ENCODE measurements at places on chromosomes 12 and 14.

GRCh38 chr14:92943855-92944570 is 21.1 kb downstream of the CHGA start:
- no peak for DNase-seq

DNA sequence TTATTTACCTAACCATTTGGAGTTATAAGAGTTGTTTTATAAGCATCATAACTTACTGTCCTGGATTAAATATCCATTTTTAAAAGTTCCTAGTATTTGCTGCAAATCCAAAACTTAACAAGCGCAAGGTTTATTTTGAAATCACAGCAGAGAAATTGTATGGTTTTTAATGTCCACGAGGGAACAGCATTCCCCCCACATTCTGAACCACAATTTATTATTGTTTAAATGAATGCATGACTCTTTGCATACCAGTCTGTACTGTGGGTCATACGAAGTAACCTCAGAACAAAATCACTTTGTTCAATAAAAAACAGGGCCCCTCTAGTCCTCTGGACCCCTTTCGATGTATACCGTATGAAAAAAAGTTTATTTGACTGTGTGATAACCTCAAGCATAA is 75.9 kb downstream of the DACT1 start:
- no peak for DNase-seq

DNA sequence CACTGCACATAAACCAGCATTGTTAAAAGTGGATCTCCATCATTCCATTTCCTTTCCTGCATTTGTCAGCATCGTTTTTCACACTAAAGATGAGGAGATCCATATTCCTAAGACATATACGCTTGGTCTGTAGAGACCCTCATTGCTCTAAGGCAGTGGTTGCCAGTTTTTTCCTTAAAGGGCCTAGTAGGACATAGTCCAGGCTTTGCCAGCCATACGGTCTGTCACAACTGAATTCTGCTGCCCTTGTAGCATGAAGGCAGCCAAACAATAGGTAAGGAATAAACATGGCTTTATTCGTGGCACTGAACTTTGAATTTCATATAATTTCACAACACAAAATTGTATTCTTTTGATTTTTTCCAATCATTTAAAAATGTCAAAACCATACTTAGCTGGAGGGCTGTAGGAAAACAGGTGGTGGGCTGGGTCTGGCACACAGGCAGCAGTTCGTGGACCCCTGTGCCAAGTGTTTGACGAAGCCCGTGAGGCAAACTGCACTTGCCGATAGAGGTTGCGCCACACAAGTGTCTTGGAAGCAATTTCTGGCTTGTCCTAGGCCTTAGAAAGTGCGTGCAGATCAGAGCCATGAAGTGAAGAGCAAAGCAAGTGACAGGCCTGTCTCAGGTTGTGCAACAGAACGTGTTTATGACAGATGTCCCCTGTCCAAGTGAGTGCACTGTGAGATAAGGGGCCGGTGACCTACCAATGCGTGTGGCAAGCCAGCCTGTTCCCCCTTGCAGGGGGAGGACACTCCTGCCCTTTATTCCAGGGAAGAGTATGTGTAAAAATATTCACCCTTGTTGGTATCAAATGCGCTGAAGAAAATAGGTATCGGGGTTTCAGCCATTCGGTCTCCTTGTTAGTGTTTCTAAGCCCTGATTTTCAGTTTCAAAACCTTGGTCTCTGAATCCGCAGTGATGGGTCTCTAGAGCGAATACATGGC is 916 bp upstream of the CHPT1 start:
- DNase-seq: no peak

GRCh38 chr12:4645023-4645422 is 3.8 kb downstream of the AKAP3 start:
- DNase-seq: no peak

DNA sequence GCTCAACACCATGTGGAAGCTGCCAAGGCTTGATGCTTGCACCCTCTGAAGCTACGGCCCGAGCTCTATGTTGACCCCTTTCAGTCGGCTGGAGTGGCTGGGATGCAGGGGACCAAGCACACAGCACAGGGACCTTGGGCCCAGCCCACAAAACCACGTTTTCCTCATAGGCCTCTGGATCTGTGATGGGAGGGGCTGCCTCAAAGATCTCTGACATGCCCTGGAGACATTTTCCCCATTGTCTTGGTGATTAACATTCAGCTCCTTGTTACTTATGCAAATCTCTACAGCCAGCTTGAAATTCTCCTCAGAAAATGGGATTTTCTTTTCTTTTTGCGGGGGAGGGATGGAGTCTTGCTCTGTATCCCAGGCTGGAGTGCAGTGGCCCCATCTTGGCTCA is 46.3 kb downstream of the MON2 start:
- no peak for DNase-seq

DNA sequence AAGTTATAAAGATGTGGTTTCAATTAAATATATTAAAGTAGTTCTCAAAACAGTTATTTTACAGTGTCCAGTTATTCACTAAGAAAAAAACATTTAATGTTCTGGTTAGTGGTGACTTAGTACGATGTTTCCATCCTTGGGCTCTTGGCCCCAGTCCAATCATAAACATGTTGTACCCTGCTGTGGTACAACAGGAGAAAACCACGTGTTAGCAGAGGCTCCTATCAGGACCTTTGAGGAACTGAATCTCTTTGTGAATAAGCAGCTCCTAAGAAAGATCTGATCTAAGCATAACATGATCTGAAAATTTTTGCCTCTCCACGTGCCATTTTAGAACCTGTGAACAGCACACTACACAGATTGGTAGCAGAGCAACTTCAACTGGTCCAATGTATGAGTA is 234.0 kb downstream of the SYT1 start:
- no peak for DNase-seq

DNA sequence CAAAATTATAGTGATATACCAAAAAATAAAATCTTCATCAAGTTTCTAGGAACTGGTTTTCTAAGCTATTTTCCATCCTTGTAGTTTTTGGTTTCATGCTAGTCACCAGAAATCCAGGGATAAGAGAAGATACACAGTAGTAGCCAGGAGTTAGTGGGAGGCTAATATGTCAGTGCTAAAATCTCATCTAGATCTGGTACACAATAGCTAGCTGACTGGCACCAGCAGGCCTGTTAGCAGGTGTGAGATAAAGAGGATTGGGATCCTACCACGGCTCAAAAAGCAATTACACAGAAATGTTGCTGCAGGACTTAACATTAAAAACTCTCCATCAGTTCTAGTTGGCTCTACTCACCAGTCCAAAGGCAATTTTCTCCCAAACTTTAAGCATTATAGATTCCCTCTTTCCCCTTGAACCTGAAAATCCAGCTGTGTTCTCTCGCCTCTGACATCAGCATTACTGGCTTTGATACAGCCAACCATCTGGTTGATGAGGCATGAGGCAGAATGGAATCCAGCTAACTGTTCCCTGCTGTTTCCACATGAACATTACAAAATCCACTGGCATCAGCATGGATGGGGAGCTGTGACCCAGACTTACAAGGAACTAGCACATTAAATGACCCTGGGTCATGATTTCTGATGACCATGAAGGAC is 41.8 kb upstream of the CCDC196 start:
- no peak for DNase-seq

DNA sequence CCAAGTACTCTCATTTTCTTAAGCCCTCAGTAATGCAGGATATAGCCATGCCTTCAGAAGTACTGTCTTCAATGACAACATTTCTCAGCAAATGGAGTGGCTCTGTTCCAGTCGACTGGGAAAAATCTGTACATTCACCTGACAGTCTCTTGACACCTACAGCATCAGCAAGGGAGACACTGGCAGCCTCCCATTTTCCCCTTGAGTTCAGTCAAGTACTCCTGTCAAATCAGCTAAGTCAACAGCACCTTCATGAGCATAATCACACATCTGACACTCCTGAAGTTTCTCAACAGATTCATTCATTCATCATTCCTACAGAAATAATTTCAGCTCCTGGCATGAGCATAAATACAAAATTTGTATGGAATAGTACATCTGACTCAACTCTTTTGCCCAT is 46.1 kb downstream of the INTS13 start:
- no peak for DNase-seq

GRCh38 chr12:127550271-127550670 is 716.7 kb upstream of the TMEM132C start:
- no peak for DNase-seq

GRCh38 chr12:64273527-64274403 is 51.7 kb upstream of the KICS2 start:
- DNase-seq: no peak

DNA sequence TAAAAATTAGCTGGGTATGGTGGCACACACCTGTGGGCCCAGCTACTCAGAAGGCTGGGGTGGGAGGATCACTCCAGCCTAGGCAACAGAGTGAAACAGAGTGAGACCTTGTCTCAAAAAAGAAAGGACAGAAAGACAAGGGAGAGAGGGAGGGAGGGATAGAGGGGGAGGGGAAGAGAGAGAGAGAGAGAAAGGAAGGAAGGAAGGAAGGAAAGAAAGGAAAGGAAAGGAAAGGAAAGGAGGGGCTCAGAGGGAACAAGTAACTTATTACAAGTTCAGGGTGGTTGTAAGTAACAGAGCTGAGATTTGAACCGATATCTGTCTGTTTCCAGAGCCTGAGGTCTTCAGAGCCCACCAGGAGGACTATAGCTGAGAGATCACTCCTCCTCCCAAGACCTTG is 8.3 kb downstream of the IFFO1 start:
- DNase-seq: no peak

GRCh38 chr14:92475451-92476187 is 38.0 kb upstream of the RIN3 start:
- peak; percentile 19 for DNase-seq

DNA sequence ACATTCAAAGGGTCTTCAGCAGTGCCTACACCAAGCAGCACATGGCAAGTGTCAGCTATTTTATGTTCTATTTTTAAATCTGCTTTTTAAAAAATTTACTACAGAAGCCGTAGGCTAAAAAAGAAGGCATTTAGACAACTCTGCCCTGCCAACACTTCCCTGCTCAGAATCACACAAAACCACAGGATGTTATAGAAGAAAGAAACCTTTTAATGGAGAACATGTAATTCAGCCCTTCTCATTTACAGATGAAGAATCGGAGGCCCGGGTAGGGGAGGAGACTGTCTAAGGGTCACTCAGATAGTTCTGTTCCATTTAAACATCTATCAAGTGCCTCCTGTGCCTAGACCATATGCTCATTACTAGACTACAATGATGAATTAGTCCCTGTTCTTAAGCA is 171.8 kb upstream of the NTF3 start:
- no peak for DNase-seq

DNA sequence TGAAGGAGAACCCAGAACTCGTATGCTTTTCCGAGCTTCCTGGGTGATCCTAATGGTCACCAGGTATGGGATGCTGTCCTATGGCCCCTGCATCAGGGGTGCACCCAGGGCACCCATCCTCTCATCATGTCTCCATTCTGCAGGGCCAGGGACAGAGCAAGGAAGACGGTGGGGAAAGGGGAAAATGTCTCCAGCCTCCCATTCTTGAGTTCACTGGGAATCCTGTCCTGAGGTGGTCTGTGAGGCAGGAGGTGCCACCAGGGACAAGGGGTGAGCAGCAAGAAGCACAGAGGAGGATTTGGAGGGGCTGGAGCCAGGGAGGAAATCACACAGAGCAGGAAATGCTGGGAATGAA is 14.9 kb upstream of the SLC6A12 start:
- no peak for DNase-seq

DNA sequence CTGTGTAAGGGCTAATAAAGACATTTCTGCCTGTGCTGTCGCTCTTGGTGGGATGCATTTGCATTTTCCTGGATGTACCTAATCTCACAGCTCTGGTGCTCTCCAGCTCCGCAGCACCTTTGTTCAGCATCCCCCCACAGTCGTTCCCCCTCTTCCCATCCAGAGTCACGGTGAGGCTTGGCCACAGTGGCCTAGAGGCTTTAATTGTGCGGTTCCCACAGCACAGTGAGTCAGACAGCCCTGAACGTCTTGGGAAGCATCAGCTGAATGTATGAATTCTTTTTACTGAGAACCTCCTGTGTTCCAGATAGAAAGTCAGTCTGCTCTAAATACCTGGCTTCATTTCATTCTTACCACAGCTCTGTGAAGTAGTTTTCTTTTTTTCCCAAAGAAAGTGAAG is 28.7 kb downstream of the MLXIP start:
- no peak for DNase-seq

DNA sequence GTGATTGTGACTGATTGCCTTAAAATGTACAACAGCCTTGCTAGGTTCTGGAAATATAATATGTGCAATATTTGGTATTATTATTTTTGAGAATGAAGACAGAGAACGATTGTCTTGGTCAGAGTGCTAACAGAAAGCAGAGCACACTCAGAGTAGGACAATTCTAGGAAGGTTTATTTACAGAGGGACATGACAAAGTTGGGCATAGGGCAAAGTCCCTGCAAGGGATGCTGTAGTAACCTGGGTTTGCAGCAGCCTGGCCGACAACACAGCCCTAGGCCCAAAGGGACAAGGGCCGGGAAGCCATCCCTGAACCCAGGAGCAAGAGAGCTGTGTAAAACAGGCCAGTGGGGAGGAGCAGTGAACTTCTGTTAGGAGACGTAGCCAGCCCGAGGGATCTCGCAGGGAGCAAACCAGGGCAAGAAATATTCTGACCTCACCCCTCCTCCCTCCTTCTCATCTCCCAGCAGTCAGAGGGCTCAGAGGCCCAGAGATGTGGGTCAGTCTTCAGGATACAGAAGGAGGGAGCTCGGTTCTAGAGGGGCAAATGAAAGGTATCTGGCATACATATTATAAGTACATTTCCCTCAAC is 51.0 kb upstream of the FERMT2 start:
- DNase-seq: no peak

- DNase-seq: no peak
Observed at GRCh38 chr14:50123062-50123461, 6.7 kb upstream of the VCPKMT start.

DNA sequence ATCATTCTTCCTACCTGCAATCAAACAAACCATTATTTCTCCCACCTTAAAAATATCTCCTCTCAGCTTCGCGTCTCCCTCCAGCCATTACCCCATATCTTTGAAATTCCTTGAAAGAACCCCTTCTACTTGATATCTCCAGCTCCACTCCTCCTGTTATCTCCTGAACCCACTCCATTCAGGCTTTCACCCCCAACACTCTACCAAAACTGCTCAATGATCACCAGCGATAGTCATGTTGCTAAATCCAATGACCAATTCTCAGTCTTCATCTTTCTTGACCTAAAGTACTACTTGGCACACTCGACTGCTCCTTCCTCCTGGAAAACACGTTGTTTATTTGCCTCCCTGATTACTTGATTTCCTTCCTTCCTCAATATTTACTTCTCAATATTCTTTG is 70.1 kb downstream of the DUSP16 start:
- DNase-seq: no peak

DNA sequence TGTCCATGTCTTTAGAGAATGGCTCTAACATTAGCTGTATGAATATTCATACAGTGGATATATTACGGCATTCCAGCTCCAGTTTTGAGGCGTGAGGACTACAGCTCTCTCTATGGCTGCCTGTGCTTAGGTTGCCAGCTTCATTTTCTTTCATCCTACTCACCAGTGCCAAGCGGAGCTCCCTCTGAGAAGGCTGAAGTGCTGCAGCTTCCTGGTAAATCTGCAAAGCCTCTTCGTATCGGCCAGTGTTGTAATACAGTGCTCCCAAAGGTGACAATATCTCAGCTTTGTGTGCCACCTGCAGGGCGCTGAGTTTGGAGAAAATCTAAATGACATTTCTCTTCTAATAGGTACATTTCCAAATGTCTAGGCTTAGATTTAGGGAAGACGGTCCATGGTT is 19.8 kb upstream of the OVCH1 start:
- DNase-seq: no peak
